Testis (tissue), 5 donors: ENCODE measurements at places on chromosomes 3 and 15. TPM values are rescaled to one million over a fixed set of nuclear protein-coding genes. Genes with fewer than 3 reads are reported as not detected.

DNA sequence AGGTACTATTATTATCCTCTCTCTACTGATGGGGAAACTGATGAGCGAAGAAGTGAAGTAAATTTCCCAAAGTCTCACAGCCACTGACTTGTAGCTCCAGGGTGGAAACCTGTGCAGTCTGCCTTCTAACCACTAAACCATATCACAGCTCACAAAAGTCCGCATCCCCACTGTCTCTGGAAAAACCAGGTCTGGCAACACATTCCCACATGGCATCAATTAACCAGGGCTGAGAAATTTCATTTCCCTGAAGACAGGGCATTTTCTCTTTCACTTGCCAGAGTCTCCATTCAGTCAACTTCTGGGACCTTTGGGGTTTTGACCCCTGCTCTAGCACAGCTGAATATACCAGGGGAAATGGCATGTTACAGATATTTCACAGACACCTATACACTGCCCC, 26.5 kb downstream of the FBXO40 start:
- no peak for DNase-seq

DNA sequence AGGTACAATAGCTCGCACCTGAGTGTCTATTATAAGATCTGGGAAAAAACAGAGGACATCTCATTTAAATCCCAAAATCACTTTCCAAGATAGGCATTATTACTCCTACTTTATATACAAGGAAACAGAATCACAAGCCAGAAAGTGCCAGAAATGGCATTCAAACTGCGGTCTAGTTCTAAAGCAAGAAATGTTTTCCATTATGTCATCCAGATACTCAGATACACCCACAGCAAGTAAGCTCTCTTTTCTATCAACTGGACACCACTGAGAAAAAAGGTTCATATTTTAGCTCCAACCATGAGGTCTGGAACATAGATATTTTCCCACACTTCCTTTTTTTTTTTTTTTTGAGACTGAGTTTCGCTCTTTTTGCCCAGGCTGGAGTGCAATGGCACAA, 8.1 kb downstream of the SLC33A1 start:
- DNase-seq, result no peak

DNA sequence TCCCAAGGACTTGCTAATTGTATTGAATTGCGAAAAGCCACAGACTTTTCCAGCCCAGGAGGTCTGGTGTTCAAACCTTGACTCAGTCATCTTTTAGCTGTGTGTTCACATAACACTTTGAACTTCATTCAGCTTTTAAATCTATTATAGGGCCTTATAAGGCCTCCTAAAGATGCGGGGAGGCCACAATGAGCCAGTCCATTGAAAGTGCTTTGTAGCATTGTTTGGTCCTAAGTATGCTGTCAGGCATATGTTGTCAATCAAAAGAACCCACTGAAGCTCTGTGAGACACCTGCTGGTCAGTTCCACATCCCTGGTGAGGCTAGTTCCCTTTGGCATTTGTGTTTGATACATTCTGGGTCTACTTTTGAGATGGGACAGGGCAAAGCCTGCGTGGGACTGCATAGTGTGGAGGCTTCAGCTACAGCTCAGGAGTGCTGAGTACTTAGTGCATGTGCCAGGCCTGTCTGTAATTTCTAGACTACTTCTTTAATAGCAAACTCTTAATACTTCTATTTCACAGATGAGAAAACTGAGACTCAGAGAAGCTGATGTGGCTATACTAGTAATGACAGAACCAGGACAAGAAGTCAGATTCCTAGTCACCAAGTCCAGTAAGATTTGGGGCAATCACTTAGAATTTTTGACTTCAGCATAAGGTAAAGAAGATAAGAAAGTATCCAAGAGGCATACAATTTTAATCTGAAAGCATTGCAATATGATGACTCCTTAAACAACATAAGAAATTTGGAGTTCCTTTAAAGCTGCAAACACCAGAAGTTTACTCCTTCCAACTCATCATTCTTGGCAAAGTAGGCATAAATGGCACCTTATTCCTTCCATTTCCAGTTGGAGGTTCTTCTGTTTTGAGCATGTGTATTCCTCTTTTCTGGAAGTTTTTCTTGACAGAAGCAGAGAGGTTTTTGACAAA, 213.0 kb downstream of the PDCD6IP start:
- DNase-seq, result no peak

GRCh38 chr3:46406788-46407611, at the start of the genes CCR5AS and CCRL2:
Gene CCR5AS, minus strand, starts transcription at chr3:46407066.
Gene CCRL2, plus strand, starts transcription at chr3:46407259. Its CDS starts 821 bp downstream, at chr3:46408080.
- DNase-seq, result peak; percentile 33

GRCh38 chr3:157816296-157816695, 289.9 kb downstream of the SHOX2 start:
- DNase-seq, result no peak

DNA sequence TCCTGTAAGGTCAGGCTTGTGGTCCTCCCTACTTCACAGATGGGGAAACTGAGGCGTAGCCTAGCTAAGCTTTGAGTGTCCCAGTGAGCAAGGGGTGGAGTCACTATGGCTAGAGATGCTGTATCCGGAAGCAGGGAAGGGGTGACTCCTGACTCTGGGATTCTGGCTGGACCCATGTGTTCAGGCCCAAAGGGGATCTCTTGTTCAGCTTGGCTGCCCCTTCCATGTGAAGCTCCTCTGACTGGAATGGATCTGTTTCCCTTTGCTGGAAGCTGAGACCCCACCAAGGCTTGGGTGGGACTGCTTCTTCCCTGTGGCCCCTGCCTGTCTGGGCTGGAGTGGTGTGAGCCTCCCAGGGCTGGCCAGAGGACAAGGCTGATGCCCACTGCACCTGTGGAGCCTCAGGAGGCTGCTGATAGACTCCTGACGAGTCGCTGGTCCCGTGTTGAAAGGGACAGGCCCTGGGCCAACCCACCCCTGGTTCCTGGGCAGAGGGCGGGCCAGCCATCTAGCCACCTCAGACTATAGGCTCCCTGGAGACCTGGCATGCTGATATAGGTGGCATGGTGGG, 1.0 kb downstream of the MAPKAPK3 start:
- DNase-seq, result no peak

DNA sequence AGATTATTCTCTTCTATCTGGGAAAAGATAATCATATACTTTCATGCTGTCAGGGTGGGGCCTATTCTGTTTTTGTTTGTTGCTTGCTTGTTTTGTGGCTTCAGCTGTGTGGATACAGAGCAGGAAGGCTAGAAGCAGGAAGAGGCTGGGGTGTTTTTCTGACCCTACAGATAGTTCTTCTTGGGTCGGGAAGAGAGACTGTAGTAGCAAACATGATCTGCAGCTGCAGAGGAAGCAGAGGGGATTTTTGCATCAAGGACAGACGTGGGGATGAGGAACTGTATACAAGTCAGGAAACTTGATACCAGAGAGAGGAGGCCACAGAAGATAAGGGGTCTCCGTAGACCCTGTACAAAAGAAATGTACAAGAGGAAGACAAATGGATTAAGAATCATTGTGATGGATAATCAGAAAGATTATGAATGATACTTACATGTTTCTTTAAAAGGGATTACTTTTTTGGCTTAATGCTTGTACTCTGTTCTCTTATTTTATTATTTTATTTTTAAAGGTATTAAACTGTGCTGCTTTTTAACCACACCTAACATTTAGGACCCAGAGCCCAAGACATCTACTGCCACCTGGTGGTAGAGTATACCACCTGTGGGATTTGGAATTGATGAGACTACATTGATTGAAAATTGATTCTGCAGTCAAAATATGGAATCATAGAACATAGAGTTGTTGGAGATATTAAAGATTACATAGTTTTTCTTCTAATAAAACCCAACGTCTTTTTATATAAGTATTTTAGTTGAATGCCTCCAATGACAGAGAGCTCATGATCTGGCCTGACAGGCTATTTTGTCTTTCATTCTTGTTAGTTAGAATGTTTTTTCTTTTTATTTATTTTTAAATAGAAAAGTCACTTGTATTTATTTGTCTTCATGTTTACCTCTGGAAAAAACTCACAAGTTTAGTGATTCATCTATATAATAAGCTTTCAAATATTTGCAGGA, 87.3 kb upstream of the ROPN1 start:
- peak; percentile 35 for DNase-seq

GRCh38 chr3:190301591-190301990, 20.7 kb downstream of the CLDN1 start:
- no peak for DNase-seq

DNA sequence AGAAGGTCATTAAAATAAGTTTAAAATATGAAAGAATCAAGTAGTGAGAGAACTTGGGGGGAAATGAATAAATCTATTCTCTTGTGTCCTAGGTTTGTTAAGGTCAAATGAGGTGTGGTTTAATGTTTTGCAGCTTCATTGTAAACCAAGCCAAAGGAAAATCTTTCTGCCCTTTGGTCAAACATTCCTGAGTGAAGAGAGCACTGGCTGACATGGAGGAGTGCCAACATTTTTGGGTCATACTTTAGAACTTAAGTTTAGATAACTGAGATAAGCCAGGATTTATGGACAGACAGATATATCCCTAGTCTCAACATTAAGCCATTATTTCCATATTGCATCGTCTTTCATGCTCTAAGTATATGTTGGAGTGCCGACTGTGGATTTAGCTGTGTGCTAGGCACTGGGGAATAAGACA, 66.4 kb downstream of the PTPRG start:
- DNase-seq, result no peak

GRCh38 chr3:144809380-144809779, 837.8 kb downstream of the DIPK2A start:
- no peak for DNase-seq

- DNase-seq, result no peak
These were observed 368.2 kb downstream of the GBE1 start for GRCh38 chr3:81393251-81393650.

DNA sequence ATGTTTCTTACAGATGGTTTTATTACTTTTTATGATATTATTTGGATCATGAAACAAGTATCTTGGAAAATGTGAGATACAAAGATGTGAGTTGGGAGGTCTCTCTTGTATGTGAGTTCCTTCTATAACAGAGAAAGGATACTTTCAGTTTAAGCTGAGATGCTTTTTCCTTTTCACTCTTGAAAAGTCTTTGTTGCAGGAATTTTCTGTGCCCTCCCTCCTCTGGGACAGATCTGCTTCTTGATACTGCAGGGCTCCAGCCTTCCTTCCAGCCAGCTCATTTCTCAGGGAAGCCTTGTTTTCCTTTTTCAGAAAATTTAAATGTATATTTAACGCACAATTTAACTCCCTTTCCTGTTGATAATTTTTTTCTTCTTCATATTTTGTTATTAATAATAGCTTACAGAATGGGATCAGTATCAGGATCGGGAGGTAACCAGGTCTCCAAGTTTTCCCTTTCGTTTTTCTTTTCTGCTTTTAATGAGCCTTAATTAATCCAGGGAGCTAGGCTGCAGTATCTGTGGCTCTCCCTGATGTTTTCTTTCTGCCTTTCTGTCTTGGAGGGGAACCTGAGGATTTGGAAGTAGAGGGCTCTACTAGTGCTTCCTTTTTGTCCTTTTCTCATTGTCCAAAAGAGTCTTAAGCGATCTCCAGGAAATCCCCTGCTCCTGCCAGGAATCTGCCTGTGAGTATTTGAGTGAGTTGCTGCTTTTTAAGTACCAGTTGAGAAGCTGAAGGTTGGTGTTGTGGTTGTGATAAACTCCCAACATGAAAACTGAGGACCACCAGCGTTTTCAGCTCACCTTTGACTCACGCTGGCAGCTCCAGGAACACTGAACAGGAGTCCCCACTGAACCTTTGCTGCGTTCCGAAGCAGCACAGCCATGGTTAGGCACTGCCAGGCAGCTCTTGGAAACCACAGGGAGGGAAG, 105.7 kb downstream of the IGF1R start:
- peak; percentile 43 for DNase-seq

DNA sequence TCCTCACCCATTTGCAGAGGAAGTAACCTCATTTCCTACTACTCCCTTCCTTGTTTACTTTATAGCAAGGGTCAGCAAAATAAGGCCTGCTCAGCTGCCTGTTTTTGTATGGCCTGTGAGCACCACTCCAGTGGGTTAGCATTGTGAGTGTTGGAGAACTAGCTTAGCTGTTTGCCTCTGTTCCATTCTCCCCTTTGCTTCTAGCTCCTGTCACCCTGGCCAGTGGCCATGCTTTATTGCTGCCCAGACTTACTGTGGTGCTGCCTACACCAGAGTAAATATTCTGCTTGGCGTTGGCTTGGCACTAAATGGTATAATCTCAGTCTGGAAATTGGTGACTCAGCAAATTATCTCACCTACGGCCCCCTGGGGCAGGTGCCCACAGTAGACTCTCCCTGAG, 8.8 kb downstream of the PDCD6IP start:
- no peak for DNase-seq

DNA sequence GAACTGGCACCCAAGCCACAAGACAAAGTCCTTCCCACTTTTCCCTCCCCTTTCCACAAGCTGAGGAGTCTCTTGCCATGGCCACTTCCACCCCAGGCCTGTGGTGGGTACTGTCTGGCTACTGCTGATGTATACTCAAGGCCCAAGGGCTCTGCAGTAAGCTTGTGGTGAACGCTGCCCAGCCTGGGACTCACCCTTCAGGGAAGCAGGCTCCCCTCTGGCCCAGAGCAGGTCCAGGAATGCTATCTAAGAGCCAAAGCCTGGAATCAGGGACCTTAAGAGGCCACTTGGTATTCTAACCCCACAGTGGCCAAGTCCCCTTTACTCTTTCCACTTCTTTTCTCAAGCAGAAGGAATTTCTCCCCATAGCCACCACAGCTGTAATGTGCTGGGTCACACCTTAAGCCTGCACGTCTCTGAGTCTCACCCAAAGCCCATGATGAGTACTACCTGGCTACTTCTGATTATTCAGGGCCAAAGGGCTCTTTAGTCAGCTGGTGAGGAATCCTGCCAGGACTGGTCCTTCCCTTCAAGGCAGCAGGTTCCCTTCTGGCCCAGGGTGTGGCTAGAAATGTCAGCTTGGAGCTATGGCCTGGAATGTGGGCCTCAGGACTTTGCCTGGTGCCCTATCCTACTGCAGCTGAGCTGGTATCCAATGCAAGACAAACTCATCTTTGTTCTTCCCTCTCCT, 4.0 kb downstream of the PATL2 start:
- no peak for DNase-seq

DNA sequence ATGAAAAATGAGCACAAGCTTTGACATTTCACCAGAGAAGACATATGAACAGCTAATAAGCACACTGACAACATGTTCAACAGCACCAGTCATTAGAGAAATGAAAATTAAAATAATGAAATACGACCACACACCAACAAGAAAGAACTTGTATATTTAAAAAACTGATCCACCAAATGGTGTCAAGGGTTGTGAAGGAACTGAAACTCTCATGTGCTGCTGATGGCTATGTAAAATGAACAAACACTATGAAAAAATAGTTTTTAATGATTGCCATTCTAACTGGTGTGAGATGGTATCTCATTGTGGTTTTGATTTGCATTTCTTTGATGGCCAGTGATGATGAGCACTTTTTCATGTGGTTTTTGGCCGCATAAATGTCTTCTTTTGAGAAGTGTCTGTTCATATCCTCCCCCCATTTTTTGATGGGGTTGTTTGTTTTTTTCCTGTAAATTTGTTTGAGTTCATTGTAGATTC, 193.8 kb downstream of the SCAPER start:
- DNase-seq, result no peak

DNA sequence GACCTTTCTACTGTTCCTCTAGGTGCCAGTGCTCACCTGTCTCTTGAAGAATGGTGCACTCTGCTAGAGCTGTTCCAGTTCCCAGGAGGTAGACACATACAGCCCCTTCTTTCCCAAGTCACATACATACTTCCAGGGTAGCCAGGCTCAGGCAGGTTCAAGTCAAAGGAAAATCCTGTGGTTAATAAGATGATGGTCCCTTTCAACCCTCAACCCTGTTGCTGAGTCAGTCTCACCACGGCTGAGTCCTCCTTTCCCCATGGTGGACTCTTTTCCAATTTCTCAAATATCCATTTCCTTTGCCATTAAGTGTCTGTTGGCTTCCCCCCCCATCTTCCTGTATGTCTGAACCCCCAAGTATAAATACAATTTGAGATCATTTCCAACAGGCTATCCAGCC, 56.1 kb upstream of the ACAN start:
- DNase-seq, result no peak

Gene CD86
- polyA plus RNA-seq, result 3.4 TPM

Gene SEMA7A
- polyA plus RNA-seq, result 80.7 TPM

Gene ZNF609
- polyA plus RNA-seq, result 75.8 TPM

Gene DNAH12
- polyA plus RNA-seq, result 15.7 TPM

Gene DUOXA2
- 0.36 TPM for polyA plus RNA-seq
